ENCODE measurements at places on chromosomes 4 and X. TPM values are rescaled to one million over a fixed set of nuclear protein-coding genes. Genes with fewer than 3 reads are reported as not detected.

GRCh38 chr4:6889736-6890324, 19.8 kb upstream of the TBC1D14 start:
- no peak overlapping the region for H3K4me3 ChIP-seq
- DNase-seq, result no peak
- no peaks in the 10 kb centered on the region for H3K36me3 ChIP-seq
- no peak overlapping the region for H3K27ac ChIP-seq

- no peaks in the 10 kb centered on the region for H3K4me1 ChIP-seq
- H3K27ac ChIP-seq, result no peak overlapping the region
- H3K36me3 ChIP-seq, result no peaks in the 10 kb centered on the region
- no peak for DNase-seq
- H3K4me3 ChIP-seq, result no peak overlapping the region
- H3K27me3 ChIP-seq, result no peaks in the 10 kb centered on the region
Observed at GRCh38 chrX:96440941-96441340, 243.7 kb upstream of the DIAPH2 start.

GRCh38 chrX:4935846-4936245, 1222.4 kb upstream of the PRKX start:
- H3K4me3 ChIP-seq, result no peak overlapping the region
- no peaks in the 10 kb centered on the region for H3K4me1 ChIP-seq
- no peaks in the 10 kb centered on the region for H3K27me3 ChIP-seq
- no peak overlapping the region for H3K27ac ChIP-seq

- DNase-seq, result peak; percentile 63
- peak overlapping the region; percentile 56 for H3K4me3 ChIP-seq
- peaks cover 3% of the 10 kb centered on the region for H3K4me1 ChIP-seq
- no peaks in the 10 kb centered on the region for H3K27me3 ChIP-seq
- no peaks in the 10 kb centered on the region for H3K36me3 ChIP-seq
Observed at GRCh38 chr4:68271851-68272357, 26.4 kb upstream of the TMPRSS11B start.

GRCh38 chrX:152588206-152588605, 49.5 kb upstream of the GABRQ start:
- DNase-seq, result no peak
- H3K36me3 ChIP-seq, result no peaks in the 10 kb centered on the region
- no peak overlapping the region for H3K27ac ChIP-seq

POF1B gene
- not detected for total RNA-seq

F8A2 gene
- not detected for total RNA-seq
